ENCODE measurements at places on chromosomes 6 and 20.

- no peak for DNase-seq
Measured at GRCh38 chr6:87068795-87069194, 26.1 kb downstream of the CGA start.

DNA sequence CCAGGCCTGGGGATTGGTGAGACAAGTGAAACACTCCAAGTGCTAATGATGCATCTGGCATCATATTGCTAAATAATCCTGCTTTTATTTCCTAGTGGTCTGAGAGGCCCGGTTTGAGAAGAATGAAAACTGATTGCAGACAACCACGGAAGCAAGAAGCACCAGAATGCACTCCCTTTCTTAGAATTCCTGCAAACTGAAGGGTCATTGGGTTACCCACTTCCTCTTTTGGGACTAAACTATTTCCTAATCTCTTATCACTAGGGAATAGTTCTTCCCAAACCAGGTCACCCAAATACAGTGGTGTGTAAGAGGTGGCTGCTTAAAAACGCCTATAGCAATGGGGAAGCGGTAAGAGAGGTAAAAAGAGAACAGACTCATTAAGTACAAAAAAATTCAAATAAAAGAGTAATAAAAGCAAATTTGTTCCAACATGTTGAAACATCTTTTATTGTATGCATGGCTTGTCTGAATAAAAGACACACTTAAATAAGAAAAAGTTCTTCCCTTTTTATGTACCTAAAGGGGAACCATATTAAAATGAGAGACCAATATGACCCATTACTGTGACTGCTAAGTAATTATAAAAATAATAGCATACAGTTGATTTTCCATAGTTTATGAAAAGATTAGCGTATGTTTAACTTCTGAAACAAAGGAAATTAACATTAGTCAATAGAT is 125.8 kb downstream of the MYB start:
- no peak for DNase-seq

GRCh38 chr6:105873799-105874198 is 212.3 kb upstream of the PRDM1 start:
- DNase-seq: no peak

- no peak for DNase-seq
Measured at GRCh38 chr6:80335121-80335531, 228.7 kb downstream of the BCKDHB start.

DNA sequence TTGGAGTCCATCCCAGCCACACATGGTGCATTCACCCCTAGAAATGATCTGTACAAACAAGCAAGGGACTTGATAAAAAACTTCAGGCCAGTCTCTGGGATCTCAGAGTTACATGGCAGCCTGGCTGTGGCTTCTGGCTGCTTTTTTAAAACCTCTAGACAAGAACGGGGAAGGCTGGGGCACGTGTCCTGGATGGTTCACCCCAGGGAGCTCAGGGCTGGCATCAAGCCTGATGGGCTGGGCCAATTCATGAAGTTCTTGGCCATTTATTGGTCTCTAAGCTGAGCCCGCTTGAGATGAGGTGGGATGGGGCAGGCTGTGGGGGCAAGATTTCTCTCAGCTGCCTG is 10.4 kb upstream of the ZFAND3 start:
- no peak for DNase-seq

DNA sequence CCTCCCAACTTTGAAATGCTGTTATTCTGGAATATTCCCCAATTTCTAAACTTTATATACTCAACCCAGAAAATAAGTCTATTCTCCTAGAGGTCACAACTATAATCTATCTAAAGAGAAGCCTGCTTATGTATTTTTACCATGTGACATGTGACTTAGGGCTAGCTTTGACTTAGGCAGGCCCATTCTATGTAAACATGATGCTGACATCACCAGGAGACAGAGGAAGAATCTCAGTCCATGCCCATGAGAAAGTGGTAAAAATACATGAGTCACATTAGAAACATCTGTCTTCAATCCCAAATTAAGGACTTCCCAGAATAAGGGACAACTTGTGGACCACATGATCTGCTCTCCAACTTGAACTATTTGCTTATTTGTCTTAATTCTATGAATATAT is 113.6 kb upstream of the ID4 start:
- DNase-seq: no peak

GRCh38 chr20:35731862-35732643 is 10.0 kb downstream of the RBM39 start:
- no peak for DNase-seq

- DNase-seq: no peak
Measured at GRCh38 chr20:36647196-36648121, 1.5 kb upstream of the SLA2 start.

GRCh38 chr6:108106694-108107093 is 32.2 kb upstream of the OSTM1 start:
- DNase-seq: no peak

- no peak for DNase-seq
Measured at GRCh38 chr6:127879685-127880084, 21.2 kb downstream of the THEMIS start.

DNA sequence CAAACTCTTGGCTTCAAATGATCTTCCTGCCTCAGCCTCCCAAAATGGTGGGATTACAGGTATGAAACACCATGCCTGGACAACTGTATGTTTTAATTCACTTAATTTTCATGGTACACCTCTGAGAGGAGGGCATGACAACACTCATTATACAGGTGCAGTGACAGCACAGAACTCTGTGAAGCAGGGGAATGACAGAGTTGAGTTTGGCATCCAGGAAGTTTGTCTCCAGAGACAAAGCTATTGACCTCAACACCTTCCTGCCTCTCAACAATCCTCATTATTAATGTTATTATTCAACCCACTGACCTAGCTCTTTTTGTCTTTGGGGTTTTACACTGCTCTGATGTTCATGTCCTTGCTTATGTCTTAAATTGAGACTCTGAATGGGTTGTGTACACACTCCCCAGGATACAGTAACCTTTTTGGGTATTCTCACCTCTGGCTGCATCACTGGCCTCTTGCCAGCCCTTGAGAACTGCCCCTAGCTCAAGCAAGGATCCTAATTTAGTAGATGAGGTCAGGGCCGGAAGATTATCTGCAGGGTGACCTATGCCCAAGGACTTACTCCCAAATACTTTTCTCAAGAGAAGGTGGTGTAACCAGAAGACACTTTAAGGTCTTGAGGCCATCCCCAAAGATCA is 13.0 kb upstream of the IER3 start:
- no peak for DNase-seq

- DNase-seq: no peak
Measured at GRCh38 chr20:8246716-8247115, 114.7 kb downstream of the PLCB1 start.

GRCh38 chr6:130851026-130851425 is 23.8 kb downstream of the SMLR1 start:
- no peak for DNase-seq

- DNase-seq: no peak
Measured at GRCh38 chr20:63070771-63071540, 64.2 kb upstream of the BHLHE23 start.

DNA sequence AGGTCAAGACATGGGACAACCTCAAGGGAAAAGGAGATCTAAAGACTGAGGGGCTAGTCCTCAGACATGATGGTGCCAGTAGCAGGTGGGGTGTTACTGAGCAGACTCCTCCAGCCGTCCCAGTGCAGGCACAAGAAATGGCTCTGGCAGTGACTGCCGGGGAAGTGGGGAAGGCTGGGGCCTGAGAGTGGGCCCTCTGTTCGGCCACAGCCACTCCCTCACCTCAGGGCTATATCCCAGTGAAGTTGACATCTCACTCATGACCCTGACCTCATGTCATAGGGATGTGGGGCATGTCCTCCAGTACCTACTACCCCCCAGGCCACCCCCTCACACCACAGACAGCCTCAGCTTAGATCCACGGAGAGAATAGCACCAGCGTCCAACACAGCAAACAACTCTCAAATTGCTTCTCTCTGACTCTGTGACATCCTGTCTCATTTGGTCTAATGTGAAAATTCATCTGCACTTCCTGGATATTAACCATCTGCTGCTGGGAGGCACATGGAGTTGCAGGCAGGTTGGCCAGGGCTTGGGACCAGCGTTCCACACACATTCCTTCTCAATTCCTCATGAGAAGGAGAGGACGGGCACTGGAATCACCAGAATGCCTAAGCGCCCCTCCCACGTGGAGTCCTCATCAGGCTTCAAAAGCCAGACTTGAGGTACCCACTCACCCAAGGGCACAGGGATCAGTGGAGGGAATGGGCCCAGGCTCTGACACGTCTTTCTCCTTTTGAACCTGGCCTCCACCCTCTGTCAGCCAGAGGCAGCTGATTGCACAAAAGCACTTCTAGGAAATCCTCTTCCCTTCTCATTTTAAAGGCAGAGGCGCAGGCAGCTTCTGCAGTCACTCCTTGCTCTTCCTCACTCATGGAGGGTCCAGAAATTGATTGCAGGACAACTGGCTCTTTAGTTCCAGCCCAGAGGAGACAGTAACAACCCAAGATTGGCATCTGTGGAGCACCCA is 163.6 kb upstream of the CST7 start:
- no peak for DNase-seq

DNA sequence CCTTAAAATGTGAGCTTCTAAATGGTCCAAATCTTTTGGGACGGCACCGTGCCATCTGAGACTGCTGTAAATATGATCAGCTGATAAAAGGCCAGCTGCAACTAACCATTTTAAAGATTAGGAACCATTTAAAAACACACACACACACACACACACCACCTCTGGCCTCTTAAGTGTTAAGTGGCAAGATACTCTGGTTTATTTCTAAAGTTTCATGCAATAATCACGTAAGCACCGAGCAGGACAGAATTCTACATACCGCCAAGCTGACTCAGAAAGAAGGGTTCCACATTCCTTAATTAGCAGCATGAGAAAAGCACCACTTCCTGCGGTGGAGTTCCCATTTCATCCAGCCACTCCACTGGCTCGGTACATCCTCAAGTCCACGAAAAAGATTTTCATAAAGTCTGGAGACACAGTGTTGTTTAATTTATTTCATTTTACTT is 17.8 kb upstream of the ZNF217 start:
- DNase-seq: no peak

- DNase-seq: no peak
Measured at GRCh38 chr6:149366267-149366921, 33.7 kb upstream of the SUMO4 start.

DNA sequence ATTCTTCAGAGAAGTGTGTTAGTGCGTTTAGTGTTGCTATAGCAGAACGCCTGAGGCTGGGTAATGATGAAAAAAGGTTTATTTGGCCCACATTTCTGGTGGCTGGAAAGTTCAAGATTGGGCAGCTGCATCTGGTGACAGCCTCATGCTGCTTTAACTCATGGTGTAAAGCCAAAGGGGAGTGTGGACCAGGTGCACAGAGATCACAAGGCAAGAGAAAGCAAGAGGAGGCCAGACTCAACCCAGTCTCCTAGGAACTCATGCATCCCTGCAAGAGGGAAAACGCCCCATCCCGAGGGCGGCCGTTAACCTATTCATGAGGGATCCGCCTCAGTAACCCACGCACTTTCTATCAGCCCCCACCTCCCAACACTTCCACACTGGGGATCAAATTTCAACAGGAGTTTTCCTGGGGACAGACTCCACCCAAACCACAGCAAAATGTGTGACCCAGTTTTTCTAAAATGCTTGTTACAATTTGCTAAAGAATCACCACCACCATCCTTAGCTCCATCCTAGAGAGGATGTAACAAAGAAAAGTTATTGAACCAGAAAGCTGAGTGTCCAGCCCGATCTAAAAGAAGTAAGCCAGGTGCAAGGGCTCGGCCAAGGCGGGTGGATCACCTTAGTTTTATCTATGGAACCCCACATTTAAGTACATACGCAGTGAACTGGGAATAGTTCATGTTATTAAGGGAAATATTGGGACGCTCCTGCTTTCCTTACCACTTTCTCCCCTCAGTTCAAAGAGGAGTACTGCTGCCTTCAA is 164.8 kb downstream of the QKI start:
- DNase-seq: no peak

- DNase-seq: peak; percentile 54
Measured at GRCh38 chr6:133973109-133973971, 20.3 kb downstream of the TBPL1 start.

GRCh38 chr6:28841290-28841689 is 82.5 kb downstream of the TRIM27 start:
- DNase-seq: no peak

DNA sequence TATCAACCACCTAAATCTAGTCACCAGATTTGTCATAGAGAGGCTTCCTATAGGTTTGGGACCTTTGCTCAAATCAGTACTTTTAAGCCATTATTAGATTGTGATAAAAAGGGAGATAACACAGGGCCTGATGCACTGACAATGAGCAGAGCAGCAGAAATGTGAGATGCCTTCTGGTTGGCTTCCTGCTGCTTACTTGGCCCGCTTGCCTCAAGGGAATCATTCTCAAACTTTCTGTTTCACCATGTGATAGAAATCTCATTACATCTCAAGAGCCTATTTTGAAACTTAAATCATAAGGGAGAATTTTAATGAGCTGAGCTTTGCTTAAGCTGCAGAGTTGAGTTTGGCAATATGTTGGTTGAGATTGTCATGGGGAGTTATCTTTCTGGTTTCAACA is 606.0 kb downstream of the DHX35 start:
- no peak for DNase-seq

DNA sequence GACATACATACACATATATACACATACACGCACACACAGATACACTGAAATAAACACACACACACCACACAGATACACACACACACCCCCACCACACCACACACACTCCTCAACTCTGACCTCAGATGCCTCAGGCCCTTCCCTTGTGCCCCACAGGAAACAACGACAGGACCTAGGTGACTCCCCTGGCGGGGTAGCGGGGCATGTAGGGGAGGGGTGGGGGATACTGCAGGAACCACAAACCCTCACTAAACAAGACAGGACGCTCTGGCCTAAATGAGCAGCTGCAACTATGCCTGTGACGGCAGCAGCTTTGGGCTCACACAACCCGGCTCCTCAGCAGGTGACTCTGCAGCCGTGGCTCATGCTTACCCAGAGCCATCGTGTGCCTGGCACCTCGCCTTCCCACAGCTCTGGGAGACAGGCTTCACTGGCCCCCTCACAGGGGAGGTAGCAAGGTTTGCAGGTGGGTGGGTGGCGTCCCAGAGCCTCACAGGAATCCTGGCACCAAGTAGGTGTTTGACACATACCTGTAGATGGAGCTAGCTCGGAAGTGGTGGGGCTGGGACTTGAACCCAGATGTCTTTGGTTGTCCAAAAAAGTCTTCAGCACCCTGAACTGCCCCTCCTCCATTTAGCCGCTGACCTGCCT is 100.8 kb downstream of the GRM4 start:
- DNase-seq: no peak

GRCh38 chr6:110596354-110596753 is 119.9 kb upstream of the SLC22A16 start:
- DNase-seq: no peak

DNA sequence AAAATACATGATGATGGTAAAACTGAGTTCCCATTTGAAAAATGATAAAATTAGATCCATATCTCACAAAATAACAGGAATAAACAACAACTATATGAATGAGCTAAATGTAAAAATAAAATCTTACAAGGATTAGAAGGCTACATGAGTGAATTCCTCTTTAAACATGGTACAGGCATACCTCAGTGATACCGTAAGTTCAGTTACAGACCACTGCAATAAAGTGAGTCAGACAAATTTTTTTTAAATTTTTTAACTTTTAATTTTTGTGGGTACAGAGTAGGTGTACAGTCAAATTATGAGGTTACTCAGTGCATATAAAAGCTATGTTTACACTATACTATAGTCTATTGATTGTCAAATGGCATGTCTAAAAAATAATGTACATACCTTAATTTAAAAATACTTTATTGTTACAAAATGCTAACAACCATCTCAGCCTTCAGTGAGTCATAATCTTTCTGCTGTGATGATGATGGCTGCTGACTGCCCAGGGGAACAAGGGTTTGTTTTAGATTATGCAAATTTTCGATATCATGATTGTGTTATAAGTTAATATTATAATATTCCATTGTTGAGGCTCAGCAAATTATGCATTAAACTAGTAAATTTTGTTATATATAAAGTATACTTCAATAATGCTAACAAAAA is 222.8 kb upstream of the RUNX2 start:
- DNase-seq: no peak

All from GM13976 (cell line).